ENCODE measurements at places on chromosomes 7 and 10.

DNA sequence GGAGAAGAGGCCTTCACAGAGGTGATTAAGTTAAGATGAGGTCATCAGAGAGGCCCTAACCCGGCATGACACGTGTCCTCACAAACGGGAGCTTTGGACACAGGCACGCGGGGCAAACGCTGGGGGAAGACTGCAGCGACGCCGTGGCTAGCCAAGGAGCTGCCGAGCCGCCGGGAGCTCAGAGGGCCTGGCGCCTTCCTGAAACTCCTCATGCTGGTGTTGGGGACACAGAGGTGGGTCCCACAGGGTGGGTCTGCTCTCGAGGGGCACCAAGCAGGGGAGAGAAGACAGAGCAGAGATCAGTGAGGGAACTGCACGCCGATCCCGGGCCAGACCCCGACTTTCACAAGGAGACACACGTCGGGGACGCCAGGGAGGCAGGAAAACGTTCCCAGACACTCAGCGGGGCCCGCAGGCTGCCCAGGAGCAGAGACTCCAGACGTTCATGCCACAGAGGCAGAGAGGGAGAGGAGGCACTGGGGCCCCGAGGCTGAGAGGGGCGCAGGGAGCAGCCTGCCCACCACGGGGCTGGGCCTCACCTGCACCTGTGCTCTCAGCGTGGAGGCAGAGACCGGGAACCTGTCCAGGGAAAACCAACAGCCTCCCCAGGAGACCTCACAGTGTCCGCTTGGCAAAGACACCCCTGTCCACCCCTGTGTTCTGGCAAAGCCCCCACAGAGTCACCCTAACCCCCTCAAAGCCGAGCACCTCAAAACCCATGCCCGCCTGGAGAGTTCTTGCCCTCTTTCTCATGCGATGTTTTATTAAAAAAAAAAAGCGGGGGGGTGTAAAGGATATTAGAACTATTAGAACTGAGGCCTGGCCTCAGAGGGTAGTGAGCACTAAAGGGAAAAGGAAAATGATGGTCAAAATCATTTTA lies 103.8 kb downstream of the PDGFA start:
- DNase-seq = no peak

GRCh38 chr7:95688931-95689495 lies 83.3 kb upstream of the DYNC1I1 start:
- DNase-seq = no peak

DNA sequence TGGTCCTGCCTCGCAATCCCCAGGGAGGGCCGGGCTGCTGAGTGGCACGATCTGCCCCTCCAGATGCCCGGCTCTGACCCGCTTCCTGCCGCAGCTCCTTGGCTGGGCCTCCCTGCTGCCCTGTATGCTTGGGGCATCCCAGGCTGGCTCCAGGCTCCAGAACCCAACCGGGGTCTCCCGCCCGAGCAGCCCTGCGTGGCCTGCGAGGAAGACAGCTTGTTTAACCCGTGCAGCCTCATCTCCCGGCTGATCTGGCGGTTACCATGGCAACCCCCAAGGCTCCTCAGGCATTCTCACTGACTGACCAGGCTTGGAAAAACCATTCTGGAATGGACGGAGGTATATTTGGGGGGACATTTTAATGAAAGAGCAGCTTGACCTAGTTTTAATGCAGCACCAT lies 232.4 kb upstream of the MYO3A start:
- no peak for DNase-seq

DNA sequence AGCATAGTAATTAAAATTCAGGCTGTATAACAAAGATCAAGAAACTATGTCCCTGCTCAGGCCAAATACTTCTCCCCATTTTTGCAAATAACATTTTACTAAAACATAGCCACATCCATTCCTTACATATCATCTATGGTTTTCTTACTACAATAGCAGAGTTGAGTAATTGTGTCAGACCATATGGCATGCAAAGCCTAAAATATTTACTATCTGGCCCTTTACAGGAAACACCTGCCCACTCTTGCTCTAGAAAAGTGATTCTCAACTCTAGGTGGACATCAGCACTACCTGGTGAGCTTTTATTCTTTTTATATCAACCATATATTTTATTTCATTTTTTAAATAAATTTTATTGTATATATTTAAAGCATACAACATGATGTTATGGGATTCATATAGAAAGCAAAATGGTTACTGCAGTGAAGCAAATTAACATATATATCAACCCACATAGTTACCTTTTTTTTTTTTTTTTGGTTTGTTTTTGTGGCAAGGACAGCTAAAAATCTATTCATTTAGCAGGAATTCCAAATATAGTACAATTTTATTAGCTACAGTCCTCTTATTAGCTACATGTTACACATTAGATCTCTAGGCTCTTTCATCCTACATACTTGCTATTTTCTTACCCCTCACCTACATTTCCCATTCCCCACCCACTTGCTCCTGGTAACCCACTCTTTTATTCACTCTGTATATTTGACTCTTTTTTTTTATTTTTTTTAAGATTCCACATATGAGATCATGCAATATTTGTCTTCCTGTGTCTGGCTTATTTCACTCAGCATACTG lies 19.6 kb downstream of the ABI1 start:
- no peak for DNase-seq

GRCh38 chr10:126207851-126208250 lies 180.4 kb downstream of the ADAM12 start:
- no peak for DNase-seq

- DNase-seq = no peak
These were observed 15.5 kb downstream of the AOAH start for GRCh38 chr7:36708767-36709166.

- DNase-seq = no peak
These were observed 5.4 kb downstream of the IDI1 start for GRCh38 chr10:1043532-1043995.

GRCh38 chr10:130479146-130479545 lies 343.0 kb downstream of the GLRX3 start:
- no peak for DNase-seq

GRCh38 chr10:14659626-14660196 lies 115.0 kb downstream of the FAM107B start:
- DNase-seq = no peak

DNA sequence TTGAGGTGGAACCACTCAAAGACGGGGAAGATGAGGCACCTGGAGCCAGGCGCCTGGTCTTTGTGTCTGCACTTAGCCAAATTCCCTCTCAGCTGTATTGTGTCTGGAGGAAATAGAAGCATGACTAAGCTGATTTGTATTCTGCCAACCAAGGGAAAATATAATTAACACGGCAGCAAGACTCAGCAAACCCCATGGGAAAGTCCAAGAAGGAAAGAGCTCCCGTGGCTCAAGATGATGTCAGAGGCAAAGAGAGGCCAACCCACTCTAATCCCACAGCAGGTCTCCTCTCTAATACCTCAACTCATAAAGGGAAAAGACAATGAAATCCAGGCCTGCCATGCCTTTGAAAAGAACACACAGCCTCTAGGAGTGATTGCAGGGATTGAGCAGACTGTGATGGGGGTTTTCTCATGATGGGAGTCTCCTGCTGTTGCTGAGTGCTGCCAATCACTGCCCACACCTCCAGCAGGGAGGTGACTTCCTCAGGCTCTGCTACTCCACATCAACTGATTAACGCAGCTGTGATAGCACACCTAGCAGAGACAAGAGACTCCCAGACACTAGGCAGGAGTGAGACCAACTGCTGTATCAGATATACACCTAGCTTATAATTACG lies 255.5 kb upstream of the C7orf33 start:
- DNase-seq = no peak

DNA sequence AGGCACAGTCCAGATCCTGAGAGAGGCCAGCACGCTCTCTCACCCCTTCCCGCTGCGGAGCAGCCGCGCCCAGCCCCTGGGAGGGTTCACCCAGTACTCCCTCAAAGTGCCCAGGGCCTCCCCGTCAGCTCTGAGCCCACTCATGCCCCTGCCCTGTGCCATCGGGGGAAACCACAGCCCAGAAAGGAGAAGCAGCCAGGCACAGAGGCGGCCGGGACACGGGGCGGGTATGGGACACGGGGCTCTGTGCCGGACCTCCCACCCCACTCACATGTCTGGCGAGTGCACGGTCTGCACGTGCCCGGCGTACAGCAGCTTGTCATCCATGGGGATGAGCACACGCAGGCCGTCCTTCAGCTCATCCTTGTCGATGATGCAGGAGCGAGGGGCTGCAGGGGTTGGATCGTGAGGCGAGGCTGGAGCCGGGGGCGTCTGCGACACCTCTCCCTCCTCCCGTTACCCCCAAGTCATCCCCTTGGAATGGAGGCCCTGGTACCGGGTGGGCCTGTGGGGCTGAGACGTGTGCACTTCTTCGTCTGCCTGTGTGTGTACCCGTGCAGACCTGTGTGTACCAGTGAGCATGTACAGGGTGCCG lies 38.2 kb downstream of the SLC29A4 start:
- no peak for DNase-seq

Data from right renal pelvis (tissue), 4 donors.